Frontal cortex (tissue), 4 donors: ENCODE measurements at places on chromosomes 7 and 10.

DNA sequence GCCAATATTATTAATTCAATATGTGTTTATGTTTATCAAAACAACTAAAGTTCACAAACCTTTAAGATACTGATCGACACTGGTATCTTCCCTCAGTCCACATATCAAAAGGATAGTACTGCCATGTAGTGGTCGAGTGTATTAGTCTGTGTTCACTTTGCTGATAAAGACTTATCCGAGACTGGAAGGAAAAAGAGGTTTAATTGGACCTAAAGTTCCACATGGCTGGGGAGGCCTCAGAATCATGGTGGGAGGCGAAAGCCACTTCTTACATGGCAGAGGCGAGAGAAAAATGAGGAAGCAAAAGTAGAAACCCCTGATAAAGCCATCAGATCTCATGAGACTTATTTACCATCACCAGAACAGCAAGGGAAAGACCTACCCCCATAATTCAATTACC, 325.4 kb upstream of the PHF14 start:
- DNase-seq, result no peak

- DNase-seq, result peak; percentile 37
These were observed 21.0 kb upstream of the LRRC17 start for GRCh38 chr7:102891693-102892261.

DNA sequence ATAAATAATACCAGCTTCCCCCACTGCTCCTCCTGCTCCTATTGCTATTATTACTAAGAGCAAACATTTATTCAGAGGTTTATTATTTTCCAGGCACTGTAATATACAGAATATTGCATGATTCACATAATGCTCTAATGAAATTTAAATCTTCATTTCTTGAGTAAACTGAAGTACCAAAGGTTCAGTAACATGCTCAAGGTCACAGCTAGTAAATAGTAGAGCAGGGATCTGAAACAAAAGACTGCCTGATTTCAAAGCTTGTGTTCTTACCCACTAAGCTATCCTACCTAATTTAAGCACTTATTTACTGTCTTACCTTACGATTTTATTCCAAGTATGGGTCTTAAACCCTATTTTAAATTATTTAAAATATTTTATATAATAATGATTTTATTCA, 126.2 kb downstream of the SNX13 start:
- DNase-seq, result no peak

DNA sequence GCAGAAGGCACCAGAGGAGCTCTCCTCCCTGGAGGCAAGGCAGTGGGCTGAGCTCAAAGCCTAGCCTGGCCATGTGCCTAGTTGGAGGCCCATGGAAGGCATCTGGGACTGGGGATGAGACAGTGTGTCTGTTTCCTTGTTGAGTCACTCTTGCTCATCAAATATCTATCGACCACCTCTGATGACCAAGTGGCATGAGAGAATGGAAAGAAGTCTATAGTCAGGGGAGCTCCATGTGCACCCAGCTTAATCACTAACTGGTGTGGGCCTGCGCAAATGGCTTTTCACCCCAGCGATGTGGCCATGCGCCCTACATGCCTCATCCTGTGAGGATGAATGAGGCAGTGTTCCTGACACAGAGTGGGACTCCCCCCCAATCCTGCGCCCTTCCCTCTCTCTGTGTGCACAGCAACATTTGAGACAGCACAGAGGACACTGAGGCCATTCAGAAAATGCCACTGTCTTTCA, 229.9 kb downstream of the RPS24 start:
- DNase-seq, result peak; percentile 53

- no peak for DNase-seq
These were observed 20.8 kb downstream of the LAT2 start for GRCh38 chr7:74230446-74231231.

DNA sequence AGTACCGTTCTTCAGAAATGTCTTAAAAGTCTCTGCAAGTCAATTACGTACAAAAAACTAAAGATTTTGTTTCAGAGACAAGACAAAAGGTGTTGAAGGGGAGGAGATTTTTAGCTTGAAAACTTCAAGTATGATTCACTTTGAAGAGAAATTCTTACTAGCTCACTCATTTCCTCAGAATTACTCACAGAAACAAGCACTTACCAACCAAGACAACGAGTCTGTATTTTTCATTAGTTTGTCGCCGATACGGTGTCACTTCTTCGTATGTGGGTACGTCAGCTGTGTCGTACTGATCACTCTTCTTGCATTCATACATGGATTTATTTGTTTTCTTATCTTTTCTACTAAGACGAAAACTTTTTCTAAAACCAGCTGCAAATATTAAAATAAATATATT, 90.6 kb upstream of the ODAD2 start:
- no peak for DNase-seq

DNA sequence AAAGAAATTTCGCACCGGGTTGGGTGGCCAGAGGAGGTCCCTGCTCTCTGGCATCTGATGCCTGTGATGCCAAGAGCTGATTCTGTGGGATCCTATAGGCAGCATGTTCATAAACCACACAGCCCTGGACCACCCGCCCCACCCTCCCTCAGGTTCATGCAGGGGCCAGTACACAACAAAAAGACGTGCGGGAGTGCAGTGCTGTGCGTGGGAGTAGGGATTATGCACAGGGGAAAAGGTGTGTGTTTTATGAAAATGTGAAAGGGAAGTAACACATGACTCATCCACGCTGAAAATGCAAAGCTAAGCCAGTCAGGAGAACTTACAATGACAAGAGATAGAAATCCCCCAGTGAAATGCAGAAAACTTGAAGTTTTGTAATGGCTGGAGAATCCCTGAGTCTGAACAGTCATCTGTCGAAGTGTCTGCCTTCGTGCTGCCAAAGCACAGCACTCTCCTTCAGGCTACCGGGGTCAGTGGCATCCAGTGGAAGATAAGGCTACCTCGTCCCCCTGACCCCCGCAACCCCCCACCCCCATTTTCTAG, 1.1 kb downstream of the KIAA1217 start:
- DNase-seq, result peak; percentile 32

GRCh38 chr10:86106616-86107015, 260.0 kb downstream of the GRID1 start:
- DNase-seq, result no peak

DNA sequence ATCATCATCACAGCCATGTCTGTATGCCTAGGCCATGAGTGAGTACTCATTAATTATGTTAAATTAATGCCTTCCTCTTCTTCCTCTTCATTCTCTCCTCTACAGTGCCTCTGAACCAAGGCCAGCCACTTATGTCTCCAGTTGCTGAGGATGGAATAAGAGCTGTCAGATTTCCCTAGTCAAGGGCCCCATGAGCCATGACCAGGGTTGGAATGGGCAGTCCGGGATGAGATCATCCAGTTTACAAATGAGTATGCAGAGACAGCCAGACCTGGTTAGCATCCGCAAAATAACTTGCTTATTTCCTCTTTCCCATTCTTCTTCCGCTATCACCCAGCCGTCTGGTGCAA, 342.7 kb downstream of the GRID1 start:
- DNase-seq, result no peak

GRCh38 chr10:121078672-121079102, 227.5 kb downstream of the WDR11 start:
- DNase-seq, result no peak

DNA sequence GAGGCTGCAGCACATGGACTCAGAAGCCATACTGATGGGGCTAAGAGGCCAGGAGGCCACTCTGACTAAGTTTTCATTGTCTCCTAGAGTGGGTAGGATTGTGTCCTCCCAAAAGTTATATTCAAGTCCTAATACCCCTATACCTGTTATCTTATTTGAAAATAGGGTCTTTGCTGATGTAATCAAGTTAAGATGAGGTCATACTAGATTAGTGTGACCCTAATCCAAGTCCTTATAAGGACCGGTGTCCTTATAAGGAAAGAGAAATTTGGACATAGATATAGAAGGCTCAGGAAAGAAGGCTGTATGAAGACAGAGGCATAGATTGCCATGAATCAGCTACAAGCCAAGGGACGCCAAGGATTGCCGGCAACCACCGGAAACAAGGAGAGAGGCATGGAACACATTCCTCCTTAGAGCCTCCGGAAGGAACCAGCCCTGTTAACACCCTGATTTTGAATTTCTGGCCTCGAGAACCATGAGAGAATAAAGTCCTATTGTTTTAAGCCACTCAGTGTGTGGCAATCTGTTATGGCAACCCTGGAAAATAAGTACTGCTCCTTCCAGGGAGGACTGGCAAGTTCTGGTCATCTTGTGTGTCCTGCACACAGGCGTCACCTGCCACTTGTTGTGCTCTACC, 157.0 kb downstream of the EMX2 start:
- no peak for DNase-seq

DNA sequence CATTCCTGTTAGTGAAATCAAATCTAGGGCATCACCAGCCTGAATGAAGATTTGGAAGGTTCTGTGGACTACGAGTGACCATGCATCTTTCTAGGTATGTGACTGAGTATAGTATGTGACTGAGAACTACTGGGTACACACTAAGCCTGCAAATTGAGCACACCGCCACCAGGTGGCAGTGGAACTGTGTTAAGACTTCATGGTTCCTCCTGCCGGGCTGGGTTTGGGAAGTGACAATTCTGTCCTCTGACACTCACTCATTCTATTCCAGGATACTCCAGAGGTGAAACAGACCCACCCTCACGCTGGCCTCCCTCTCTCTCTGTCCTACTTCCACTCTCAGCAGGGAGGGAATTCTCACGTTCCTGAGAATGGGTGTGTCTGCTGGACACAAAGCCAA, 84.0 kb upstream of the TMEM248 start:
- no peak for DNase-seq

- no peak for DNase-seq
These were observed 72.0 kb downstream of the KMT2C start for GRCh38 chr7:152363798-152364197.

- DNase-seq, result no peak
These were observed 17.5 kb upstream of the ZNF862 start for GRCh38 chr7:149820622-149821190.

GRCh38 chr7:146510088-146510680, 393.6 kb downstream of the CNTNAP2 start:
- no peak for DNase-seq

GRCh38 chr10:71402005-71402404, 5.3 kb downstream of the CDH23 start:
- no peak for DNase-seq

DNA sequence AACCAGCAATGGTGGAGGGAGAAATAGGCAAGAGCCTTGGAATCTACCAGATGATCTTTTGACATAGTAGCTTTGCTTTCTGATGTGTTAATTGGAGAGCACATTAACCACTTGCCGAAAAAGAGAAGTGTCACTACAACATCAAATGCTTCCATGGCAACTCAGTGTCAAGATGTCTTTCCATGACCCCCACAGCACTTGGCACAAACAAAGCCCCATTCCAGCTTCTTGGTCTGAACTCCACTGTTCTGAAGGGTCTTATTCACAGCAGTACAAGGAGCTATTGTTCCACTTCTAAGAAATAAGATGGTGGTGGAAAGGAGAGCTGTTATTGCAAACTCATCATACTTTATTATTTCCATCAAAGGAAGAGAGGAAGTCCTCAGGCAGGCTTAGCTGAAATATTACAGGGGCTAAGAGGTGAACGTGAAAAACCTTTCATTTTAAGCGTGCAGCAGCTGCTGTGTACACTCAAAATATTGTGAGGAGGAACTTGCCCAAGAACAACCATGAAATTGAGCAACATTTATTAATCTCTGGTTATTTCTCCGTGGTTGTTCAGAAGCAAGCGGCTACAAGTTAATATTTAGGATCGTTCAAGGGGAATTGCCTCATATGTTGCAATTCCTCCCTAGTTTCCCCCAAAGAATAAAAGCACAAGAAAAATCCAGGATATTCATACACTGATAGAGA, 354.8 kb upstream of the CELF2 start:
- no peak for DNase-seq

- DNase-seq, result no peak
These were observed 136.6 kb upstream of the TARP start for GRCh38 chr7:38410056-38410455.

DNA sequence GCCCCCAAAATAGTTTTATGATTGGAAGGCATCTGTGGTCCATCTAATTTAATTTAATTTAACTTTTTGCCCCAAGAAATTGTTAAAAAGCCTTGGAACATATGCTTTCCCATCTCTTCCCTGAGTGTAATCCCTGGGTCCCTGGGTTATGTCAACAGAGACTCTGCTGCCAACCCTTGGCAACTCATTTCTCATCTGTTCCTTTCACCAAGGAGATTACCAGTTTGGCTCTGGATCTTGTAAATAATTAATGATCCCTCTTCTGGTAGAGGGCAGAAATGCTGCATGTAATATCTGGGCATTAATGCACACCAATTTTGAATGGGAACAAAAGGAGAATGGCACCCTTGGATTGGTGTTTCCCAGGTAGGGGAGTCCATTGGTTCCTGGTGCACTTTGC, 514.2 kb downstream of the CCSER2 start:
- no peak for DNase-seq

- DNase-seq, result no peak
These were observed 140.8 kb downstream of the ADAM12 start for GRCh38 chr10:126247446-126247975.

GRCh38 chr7:157441023-157441399, 104.2 kb downstream of the DNAJB6 start:
- no peak for DNase-seq

- no peak for DNase-seq
These were observed 102.3 kb upstream of the ARHGAP21 start for GRCh38 chr10:24826009-24826408.

- DNase-seq, result no peak
These were observed 174.4 kb upstream of the KIAA1217 start for GRCh38 chr10:24034571-24034970.

GRCh38 chr7:158272509-158273137, 315.0 kb downstream of the PTPRN2 start:
- DNase-seq, result no peak

DNA sequence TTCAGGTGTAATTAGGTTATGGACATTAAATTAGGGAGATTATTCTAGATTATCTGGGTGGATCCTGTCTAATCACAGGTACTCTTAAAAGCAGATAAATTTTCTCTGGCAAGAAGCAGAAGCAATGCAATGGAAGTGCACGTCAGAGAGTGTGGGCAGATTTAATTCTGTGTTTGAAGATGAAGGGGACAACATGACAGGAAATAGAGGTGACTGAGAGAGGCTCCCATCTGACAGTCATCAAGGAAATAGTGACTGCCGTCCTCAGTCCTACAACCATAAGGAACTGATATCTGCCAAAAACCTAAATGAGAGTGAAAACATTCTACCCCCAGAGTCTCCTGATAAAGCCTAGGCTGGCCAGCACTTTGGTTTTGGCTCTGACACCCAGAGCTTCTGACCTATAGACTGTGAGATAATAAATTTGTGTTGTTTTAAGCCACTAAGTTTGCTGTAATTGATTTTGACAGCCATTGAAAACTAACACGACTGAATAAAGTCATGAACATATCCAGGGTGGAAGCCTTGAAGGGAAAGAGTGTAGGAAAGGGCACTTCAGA, 30.5 kb upstream of the DDX50 start:
- DNase-seq, result no peak

GRCh38 chr7:70189776-70190175, 591.5 kb downstream of the AUTS2 start:
- DNase-seq, result no peak

DNA sequence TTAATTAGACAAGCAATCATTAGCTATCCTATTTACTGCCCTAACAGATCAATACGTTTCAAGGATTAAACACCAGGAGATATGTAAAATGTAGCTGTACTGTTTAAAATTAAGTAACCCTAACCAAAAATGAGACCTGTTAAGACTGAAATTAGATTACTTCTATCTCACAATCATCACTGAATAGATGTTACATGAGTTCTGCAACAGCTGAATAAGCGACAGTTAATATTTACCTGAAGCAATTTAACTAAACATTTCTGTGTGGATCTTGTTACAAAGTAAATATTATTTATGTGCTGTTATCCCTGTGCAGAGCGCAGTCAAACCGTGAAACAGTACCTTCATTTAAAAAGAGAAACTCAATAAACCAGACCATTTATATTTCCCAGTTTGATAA, 122.5 kb downstream of the RELN start:
- no peak for DNase-seq
